ENCODE measurements at places on chromosomes 2 and 18. TPM values are rescaled to one million over a fixed set of nuclear protein-coding genes. Genes with fewer than 3 reads are reported as not detected.

DNA sequence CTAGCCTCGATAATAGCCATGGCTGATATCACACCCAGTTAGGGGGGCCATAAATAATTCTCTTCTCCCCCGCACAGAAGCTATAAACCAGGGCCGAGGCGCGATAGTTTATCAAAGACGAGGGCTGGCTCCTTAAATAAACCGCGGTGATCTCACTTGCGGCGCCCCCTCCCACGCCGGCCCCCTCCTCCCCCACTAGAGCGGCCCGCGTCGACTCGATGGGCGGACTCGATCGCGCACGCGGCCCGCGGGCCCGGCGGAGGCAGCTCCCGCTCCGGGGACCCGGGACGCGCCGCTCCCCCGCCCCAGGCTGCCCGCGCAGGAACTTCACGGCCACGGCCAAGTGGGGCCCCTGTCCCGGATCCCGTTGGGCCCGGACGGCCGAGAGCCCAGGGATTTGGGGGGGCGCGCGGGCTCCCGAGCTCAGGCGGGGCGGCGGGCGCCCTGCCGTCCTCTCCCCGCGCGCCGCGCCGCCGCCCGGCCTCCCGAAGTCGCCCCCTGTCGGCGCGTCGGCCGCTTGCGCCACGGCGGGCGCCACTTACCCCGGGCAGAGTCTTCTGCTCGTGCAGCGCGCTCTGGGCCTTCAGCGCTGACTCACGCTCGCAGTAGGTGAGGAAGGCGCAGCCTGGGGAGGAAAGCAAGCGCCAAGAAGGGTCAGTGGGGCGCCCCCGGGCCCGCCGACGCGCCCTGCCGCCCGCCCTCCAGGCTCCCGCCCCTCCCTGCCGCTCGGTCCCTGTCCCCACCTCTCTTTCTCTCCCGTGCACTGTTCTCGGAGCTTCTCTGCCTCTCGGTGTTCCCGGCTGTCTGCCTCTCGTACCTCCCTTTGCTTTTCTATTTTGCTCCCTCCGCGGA, 80.4 kb downstream of the CELF4 start:
- DNase-seq, result no peak

GRCh38 chr2:34447097-34447496, 848.0 kb upstream of the FAM98A start:
- no peak for DNase-seq

DNA sequence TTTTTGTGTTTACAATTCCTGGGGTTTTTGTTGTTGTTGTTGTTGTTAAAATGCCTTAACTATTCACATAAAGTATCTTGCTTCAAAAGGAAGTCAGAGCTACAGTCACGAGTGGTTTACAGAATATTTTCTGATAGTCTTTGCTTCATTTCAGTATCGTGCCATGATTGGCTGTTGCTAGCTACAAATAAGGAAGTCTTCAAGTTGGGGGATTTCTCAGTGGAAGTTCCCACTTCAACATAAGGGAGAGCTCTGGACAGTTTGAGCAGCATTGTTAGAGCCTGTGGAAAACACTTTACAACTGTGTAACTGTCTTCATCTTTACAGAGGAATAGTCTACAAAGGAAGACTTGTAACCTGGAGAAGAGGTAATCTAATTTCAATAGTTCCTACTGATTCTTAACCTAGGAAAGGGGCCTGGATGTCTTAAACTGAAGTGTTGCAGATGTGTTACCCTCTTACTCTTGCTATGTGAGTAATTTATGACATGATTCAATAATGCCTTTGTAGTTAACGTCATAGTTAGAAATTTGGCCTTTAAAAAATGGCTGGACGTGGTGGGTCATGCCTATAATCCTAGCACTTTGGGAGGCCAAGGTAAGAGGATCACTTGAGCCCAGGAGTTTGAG, 23.4 kb upstream of the TANK start:
- DNase-seq, result no peak

DNA sequence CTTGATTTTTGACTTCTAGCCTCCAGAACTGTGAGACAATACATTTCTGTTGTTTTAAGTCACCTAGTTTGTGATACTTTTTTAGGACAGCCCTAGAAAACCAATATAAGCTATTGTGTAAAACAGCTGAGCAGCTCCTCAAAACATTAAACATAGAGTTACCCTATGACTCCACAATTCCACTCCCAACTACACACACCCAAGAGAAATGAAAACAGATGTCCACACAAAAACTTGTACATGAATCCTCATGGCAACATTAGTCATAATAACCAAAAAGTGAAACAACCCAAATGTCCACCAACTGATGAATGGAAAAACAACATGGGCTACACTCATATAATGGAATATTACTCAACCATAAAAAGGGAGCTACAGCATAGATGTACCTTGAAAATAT, 32.6 kb downstream of the TNS1 start:
- no peak for DNase-seq

DNA sequence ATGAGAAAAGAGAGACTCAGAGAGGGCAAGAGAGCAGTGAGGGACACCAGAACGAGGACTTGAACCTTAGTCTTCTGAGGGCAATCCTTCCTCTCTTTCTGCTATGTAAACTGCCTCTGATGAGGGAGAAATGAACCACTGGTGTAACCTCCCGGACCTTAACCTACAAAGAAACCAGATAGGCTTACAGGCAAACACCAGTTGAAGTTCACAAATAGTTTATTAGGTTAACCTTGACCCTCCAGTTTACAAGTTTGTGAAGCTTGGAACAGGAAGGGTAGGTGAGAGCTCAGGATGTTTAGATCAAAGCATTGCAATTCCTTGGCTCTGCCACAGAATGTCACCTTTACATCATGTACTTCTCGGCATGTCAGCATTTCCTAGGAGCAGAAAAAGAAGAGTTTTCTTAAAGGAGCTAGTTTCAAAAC, 486.4 kb upstream of the SPRED2 start:
- DNase-seq, result peak; percentile 14

DNA sequence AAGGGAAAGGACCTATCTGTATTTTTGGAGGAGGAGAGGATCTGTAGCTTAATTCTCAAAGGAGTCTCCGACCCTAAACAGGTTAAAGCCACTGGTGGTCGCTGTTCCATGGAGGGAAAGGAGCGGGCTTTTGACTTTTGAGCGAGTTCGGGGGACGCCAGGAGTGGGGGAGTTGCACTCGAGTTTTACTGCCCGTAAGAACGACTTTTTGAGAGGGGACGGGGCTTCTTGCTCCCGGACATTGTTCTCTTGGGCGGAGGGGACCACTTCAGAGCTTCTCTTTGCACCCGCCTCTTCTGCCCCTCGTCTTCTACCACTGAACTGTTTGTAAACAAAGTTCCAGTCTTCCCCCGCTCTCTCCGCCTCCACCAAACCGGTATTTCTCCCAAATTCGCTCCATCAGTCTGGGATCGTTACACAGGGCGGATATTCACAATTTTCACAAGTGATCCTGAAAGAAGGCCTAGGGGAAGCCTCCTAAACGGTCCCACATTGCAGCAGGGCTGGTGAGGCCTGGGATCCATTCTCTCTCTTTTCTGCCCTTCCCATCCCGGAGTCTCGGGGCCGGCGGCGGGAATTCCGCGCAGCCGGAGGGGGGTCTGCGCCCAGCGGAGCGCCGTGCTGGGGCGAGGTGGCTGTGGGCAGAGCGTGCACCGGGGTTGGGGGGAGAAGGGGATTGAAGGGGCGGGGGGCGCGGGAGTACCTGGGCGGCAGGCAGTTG, 6.6 kb downstream of the DLX2 start:
- DNase-seq, result peak; percentile 64

- DNase-seq, result no peak
Observed at GRCh38 chr2:46980366-46980765, 64.8 kb upstream of the MCFD2 start.

DNA sequence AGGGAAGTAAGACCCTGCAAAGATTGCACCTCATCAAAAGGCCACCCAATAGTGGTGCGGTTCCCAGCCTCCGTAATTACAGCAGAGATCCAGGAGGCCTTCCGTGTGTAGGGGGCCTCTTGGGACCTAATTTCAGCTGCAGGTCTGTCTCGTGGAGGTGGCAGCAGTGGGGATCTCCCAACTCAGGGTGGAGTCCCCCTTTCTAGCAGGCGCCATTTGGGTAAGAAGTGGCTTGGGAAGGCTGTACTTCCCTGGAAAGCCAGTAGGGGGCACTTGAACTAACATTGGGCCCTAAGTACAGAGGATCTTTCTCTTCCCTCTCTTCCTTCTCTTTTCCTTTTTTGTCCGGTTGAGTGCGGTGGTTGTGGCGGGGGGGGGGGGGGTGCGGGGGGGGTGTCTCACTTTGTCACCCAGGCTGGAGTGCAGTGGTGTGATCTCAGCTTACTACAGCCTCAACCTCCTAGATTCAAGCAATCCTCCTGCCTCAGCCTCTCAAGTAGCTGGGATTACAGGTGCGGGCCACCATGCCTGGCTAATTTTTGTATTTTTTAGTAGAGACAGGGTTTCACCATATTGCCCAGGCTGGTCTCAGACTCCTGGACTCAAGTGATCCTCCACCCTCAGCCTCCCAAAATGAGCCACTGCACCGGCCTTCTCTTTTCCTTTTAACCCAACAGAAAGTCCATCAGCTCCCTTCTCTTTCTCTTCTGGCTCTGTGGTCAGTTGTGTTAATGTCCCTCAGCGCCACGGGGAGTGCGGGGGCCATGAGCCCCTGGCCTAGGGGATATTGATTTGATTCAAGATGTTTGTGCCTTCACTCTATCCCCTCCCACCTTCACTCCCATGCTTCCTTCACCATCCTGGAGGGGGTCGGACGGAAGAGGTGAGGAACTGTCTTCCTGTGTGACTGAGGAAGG, 32.0 kb downstream of the CENPO start:
- no peak for DNase-seq

DNA sequence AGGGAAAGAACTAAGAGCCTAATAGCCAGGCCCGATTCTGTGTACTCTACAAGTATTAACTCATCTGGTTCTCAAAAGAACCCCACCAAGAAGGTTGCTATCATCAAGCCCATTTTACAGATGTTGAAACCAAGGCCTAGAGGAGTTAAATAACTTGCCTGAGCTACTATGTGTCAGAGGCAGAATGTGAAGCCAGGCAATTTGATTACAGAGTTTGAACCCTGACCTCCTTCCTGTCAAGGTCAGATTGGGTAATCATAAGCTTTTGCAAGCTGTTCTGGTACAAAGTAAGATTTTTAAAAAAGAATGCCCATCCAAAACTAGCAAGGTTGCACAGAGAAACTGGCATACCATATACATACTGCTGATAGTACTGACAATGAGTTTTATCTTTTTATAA, 227.1 kb downstream of the HAUS1 start:
- DNase-seq, result no peak

DNA sequence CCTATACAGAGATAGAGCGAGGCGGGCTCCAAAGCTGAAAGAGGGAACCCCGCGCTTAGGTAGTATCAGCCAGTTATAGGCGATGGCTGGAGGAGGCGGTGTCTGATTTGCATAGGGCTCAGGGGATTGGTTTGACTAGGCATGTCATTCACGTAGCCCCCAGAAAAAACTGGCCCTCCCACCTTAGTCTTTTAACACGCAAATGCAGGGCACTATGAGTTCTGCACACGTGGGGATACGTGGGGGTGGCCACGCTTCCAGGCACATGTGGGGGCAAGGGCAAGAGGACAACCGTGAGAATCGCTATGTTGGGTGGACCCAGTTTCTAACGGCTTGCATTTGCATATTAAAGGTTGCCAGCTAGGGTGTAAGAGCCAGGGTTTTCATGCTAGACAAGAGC, 56.7 kb upstream of the MSTN start:
- DNase-seq, result no peak

- DNase-seq, result peak; percentile 78
Observed at GRCh38 chr18:32769586-32770053, 3.2 kb downstream of the KLHL14 start.

PIEZO2 gene
- 1.1 TPM for polyA plus RNA-seq

RBM44 gene
- polyA plus RNA-seq, result not detected

COBLL1 gene
- 39.7 TPM for polyA plus RNA-seq

PSMA8 gene
- not detected for polyA plus RNA-seq

TMEM237 gene
- 10.7 TPM for polyA plus RNA-seq

UGT1A10 gene
- polyA plus RNA-seq, result 6.6 TPM
